ENCODE measurements at places on chromosomes 1 and 21. TPM values are rescaled to one million over a fixed set of nuclear protein-coding genes. Genes with fewer than 3 reads are reported as not detected.

The C1orf115 gene
- total RNA-seq, result 17.0 TPM

GRCh38 chr1:37763791-37764413 lies 1.0 kb downstream of the EPHA10 start:
- DNase-seq, result no peak

- DNase-seq, result no peak
These were observed 15.1 kb upstream of the AIM2 start for GRCh38 chr1:159091607-159092031.

DNA sequence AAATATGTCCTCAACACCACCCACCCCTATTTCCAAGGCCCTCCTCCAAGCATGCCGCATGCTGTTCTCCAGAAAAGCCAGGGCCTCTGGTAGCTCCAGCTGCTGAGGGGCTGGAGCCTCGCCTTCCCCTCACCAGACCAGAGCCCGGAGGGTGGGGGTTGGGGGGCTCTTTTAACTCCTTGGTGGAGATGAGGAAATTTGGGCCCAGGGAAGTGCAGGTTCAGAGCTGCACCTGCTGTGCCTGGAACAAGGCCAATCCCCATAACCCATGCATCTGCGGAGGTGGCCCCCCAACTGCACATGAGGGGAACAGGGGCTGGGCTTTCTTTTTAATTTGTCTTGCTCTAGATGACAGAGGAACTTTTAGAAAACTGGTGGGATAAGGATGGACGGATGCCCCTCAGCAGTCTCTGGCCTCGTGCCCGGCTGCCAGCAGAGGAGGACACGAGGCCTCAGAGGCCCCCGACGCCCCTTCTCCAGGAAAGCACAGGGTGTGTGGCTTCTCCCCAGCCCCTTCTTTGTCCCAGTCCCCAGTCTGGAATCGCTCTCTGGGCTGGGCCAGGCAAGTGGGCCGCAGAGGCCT lies 550 bp upstream of the SELENON start:
- peak; percentile 62 for DNase-seq

The FCER1G gene
- 1.4 TPM for total RNA-seq

GRCh38 chr1:2483970-2484369 lies 7.9 kb downstream of the PLCH2 start:
- no peak for DNase-seq

GRCh38 chr21:42493109-42494060 lies 2.6 kb downstream of the RSPH1 start:
- DNase-seq, result no peak

GRCh38 chr1:230126529-230127104 lies 59.6 kb downstream of the GALNT2 start:
- no peak for DNase-seq

DNA sequence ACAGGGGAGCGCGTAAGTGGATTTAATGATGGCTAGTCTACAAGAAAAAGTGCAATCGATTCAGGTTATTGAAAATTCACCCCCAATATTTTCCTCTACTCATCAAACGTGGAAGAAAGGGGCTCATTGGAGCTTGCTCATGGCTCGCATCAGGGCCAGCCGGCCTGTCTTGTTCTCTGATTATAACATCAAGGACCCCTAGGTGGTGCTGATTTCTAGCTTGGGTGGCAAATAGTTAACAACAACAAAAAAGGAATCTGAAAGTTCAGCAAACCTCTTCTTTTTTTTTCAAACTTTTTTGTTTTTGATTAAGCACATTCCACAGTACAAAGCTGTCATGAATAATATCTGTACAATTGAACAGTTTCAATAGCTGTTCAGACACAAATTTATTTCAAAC lies 35.8 kb upstream of the SOD1 start:
- DNase-seq, result no peak

DNA sequence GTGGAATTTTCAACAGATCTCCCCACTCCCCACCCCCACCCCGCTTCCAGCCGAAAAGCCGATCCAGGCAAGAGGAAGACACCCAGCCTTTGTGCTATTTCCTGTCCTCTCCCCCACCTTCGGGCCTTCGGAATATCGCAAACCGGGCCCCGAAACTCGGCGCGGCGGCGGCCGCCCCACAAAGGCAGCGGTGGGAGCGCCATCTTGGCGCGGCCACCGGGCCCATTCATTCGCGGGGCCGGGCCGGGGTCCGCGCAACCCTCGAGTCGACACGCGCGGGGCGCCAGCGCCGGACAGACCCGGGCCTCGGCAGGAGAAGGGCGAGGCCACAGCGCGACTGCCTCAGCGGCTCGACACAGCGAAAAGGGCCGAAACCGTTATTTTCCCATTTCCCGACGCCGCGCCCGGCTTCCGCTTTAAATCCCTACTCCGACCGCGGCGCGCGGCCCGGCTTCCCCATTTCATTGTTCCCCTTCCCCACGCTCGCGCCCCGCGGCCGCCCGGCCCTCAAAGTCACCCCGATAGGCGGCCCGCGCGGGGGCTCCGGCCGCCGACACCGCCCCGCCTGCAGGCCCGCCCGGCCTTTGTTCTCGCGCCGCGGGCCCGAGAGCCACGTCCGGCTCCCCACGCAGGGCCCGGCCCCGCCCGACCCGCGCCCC lies 911 bp downstream of the GNB1 start:
- no peak for DNase-seq

The WNT3A gene
- total RNA-seq, result not detected

- peak; percentile 87 for DNase-seq
These were observed at the start of gene COA6 for GRCh38 chr1:234373064-234373958. Gene COA6 (plus strand): TSS chr1:234373456. CDS start chr1:234373467, 11 bp downstream.

Measured in pancreas (tissue), 10 donors.